Stimulated activated CD4-positive, alpha-beta T cell treated with anti-CD3 and anti-CD28 coated beads, Interleukin-2, amount 100 ng/mL, for 48 hours (primary cell): ENCODE measurements at places on chromosomes 6 and 20.

DNA sequence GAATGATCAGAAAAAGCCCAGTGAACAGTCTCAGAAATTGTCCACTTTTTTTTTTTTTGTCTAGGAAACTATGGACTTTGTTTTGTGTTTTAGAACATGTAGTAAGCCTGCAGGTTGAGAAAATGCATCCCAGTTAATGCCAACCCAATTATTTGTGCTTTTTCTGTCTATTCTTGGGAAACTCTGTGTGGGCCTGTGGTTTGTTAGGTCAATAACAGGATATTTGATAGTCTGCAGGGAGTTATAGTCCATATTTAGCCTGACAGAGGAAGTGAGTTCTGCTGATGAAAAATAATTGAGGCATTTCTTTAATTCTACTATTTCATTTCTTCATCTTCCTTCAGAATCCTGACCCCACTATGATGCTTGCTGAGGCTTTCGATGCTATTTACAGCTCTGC lies 154.0 kb upstream of the LAMP5 start:
- DNase-seq = no peak

- peak; percentile 72 for DNase-seq
These were observed 24.9 kb upstream of the IER3 start for GRCh38 chr6:30769088-30769852.

DNA sequence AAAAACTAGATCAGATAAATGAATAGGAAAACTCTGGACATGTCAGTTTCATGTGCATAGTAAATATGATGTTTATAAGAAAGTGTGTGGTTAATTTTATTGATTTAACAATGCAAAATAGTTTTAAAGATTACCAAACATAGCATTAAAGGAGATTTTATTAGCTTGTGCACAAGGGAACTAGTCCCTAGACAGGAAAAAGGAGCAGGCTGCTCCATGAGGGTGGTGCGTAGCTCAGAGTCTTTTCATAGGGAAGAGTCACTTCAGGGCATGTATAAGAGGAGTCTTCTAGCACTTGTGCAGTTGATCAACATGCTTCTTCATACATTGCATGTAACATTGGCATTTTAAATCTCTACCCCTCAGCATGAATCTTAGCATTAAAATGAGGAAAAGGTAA lies 835.8 kb downstream of the GRIK2 start:
- DNase-seq = no peak

DNA sequence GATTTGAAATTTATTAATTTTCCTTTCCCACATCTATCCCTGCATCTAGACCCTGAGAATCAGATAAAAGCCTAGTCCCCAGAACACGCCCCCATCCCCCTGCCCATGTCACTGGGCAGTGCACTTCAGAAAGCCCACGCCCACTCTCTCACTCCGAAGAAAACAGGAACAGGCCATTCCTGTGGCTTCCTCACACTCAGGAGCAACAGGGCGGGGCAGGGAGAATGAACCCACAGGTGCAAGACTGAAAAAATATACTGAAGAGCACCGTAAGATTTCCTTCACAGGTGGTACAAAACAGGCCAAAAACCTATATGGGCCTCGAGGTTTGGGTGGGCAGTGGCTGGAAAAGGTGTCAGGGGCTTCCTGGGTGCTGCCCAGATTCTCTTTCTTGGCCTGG lies 3.4 kb downstream of the OXT start:
- DNase-seq = no peak

DNA sequence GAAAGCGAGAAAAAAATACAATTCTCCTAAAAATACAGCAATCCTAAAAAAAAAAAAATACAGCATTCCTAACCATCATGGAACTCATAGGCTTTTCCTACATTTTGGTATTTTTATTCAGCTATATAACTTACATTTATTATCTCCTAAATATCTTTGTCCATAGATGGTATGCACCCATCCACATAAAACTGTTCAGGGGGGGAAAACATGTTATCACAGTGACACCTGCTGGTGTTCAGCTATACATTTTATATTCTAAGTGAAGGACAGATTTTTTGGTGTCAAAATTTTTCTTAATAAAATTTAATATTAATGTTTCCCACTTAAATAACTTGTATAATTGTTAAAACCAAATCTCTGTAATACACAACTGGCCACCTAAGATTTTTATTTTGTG lies 58.0 kb downstream of the BLOC1S5 start:
- DNase-seq = no peak

DNA sequence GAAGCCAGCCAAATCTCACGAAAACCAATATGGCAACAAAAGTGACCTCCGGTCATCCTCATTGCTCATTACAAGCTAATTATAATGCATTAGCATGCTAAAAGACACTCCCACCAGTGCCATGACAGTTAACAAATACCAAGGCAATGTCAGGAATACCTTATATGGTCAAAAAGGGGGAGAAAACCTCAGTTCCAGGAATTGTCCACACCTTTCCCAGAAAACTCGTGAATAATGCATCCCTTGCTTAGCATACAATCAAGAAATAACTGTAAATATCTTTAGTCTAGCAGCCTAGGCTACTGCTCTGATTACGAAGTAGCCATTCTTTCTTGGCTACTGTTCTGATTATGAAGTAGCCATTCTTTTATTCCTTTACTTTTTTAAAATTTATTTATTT lies 112.5 kb upstream of the FKBP1C start:
- no peak for DNase-seq

DNA sequence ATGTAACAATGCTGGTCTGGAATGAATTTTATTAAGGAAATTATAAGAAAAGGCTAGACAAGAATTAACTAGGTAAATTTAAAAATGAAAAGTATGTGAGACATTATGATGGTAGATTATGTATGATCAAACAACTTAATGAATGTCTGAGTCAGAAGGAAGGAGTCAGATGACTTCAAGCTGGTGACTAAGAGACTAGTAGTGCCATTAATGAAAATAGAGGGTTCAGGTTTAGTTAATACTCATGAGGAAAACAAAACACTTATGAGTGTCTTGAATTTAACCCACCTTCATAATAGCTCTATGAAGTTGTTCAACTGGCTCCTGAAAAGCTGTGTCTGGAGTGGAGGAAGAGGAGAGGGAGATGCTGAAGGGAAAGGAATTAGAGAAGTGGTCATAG lies 256.3 kb downstream of the ADGRB3 start:
- no peak for DNase-seq

GRCh38 chr6:29295181-29295585 lies 6.3 kb upstream of the OR14J1 start:
- DNase-seq = no peak

DNA sequence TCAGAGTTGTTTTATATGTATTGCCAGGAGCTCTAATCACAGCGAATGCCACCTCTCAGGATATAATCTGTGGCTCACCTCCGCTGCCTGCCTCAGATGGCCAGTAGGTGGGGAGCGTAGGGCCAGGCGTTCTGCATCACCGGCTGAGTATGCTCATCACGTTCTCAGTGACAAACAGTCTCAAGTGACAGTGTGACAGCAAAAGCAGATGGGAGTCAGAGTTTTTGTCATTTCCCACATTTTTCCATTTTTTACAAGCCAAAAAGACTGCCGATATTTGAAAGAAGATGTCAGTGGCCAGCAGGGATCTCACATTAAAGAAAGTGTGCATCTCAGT lies 208.7 kb downstream of the ALDH8A1 start:
- no peak for DNase-seq

DNA sequence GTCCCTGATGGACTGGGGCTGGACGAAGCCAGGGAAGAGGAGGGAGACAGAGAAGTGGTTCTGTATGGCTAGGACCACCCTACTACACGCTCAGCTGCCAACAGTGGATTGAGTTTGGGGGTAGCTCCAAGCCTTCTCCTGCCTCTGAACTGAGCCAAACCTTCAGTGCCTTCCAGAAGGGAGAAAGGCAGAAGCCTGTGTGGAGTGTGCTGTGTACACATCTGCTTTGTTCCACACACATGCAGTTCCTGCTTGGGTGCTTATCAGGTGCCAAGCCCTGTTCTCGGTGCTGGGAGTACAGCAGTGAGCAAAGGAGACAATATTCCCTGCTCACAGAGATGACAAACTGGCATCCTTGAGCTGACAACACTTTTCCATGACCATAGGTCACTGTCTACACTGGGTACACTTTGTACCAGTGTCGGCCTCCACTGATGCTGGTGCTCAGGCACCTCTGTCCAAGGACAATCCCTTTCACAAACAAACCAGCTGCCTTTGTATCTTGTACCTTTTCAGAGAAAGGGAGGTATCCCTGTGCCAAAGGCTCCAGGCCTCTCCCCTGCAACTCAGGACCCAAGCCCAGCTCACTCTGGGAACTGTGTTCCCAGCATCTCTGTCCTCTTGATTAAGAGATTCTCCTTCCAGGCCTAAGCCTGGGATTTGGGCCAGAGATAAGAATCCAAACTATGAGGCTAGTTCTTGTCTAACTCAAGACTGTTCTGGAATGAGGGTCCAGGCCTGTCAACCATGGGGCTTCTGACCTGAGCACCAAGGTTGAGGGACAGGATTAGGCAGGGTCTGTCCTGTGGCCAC lies 11.3 kb upstream of the RBCK1 start:
- DNase-seq = no peak

- no peak for DNase-seq
These were observed 194.6 kb upstream of the KCNG1 start for GRCh38 chr20:51217347-51218045.

- no peak for DNase-seq
These were observed 1509.0 kb downstream of the GRIK2 start for GRCh38 chr6:102902471-102902870.

DNA sequence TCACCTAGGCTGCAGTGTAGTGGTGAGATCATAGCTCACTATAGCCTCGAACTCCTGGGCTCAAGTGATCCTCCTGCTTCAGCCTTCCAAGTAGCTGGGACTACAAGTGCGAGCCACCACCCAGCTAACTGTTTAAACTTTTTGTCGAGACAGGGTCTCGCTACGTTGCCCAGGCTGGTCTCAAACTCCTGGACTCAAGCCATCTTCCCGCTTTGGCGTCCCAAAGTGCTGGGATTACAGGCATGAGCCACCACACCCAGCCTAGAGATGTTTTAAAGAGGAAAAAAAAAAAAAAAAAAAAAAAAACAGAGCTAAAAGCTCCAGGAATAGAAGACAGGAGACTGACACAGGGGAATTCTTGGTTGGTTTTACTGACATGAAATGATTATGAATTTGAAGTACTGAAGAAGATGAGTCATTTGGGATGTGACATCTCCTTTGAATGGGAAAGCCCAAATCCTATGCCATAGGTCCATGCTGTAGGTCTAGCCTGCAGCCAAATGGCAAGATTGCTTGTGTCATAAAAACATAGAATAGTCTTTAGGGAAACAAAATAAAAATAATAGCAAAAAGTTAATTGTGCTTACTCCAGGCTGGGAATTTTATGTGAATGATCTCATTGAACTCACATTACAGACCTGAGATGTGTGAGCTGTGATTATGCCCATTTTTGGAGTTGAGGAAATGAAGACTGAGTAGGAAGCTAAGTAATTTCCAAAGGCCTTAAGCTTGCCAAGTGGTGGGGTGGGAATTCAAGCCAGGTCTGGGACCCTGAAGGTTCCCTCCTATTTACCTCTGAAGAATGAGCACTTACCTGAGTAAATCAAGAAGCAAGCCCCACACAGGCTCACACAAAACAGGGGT lies 24.3 kb upstream of the NHSL1 start:
- DNase-seq = no peak

DNA sequence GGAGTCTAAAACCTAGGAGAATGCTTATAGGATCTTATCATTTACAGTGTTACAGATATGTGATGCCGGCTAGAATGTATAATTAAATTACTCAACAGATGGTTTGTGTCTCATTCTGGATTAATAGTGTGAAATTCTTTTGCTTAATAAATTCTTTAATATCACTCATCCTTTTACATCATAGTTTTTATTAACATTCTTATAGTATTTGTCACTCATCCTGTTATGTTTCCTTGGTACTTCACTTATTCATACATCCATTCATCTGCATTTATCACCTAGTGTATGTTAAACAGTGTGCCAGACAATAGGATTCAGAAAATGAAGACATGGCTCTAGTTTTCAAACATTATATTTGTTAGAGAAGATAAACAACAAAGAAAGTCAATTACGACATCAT lies 468.7 kb downstream of the FRK start:
- no peak for DNase-seq

- no peak for DNase-seq
These were observed 73.7 kb upstream of the HIVEP1 start for GRCh38 chr6:11938285-11938890.

GRCh38 chr20:41222703-41223102 lies 85.4 kb downstream of the PLCG1 start:
- no peak for DNase-seq

- no peak for DNase-seq
These were observed 568.5 kb downstream of the UTRN start for GRCh38 chr6:144853603-144854002.

GRCh38 chr20:25284131-25284601 lies 36.3 kb downstream of the PYGB start:
- no peak for DNase-seq
